Endothelial cell of umbilical vein (primary cell): ENCODE measurements at places on chromosomes 11 and 22.

DNA sequence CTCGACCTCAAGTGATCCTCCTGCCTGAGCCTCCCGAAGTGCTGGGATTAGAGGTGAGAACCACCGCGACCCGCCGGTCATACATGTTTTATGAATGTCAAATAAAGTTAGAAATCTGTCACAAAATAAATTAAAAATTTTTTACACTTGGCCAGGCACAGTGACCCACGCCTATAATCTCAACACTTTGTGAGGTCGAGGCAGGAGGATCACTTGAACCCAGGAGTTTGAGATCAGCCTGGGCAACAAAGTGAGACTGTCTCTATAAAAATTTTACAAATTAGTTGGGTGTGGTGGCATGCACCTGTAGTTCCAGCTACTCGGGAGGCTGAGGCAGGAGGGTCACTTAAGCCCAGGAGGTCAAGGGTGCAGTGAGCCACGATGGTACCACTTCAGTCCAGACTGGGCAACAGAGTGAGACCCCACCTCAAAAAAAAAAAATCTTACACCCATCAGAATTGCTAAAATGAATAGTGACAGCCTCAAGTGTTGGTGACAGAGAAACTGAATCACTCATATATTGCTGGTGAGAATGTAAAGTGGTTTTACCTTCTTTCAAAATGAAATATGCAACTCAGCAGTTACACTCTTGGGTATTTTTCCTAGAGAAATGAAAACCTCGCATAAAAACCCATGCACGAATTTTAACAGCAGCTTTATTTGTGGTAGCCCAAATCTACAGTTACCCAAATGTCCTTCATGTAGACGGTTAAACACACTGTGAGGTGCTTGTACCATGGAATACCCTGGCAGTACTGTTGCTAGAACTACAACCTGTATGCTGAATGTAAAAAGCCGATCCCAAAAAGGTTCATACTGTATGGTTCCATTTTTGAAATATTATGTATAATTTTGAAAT is 55.4 kb downstream of the MED15 start:
- no peak overlapping the region for H3K27ac ChIP-seq
- no peak for DNase-seq
- no peak overlapping the region for H3K4me3 ChIP-seq
- peaks cover 35% of the 10 kb centered on the region for H3K36me3 ChIP-seq

GRCh38 chr11:92794783-92795182 is 174.7 kb upstream of the MTNR1B start:
- no peak overlapping the region for H3K4me3 ChIP-seq
- no peaks in the 10 kb centered on the region for H3K36me3 ChIP-seq
- DNase-seq: no peak
- no peaks in the 10 kb centered on the region for H3K27me3 ChIP-seq
- no peak overlapping the region for H3K27ac ChIP-seq

DNA sequence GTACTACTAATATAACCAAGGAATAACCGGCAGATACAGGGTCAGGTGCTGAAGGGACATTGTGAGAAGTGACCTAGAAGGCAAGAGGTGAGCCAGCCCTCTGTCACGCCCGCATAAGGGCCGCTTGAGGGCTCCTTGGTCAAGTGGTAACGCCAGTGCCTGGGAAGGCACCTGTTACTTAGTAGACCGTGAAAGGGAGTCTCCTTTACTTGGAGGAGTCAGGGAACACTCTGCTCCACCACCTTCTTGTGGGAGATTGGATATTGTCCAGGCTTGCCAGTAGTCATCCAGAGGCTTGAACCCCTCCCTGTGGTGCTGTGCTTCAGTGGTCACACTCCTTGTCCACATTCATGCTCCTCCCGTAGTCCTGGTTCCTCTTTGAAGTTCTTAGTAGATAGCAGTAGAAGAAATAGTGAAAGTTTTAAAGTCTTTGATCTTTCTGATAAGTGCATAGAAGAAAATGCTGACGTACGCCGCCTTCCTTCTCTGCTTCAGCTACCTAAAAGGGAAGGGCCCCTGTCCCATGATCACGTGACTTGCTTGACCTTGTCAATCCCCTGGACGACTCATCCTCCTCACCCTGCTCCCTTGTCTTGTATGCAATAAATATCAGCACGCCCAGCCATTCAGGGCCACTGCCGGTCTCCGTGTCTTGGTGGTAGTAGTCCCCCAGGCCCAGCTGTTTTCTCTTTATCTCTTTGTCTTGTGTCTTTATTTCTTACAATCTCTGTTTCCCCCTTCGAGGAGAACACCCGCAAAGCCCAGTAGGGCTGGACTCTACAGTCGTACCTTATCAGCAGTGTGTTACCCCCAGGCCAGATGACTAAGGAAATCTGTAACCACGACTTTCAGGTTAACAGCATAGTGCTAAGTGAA is 6.1 kb downstream of the NUP50 start:
- H3K4me1 ChIP-seq: peaks cover 17% of the 10 kb centered on the region
- no peak overlapping the region for H3K4me3 ChIP-seq
- no peak overlapping the region for H3K27ac ChIP-seq

- no peak for DNase-seq
- no peaks in the 10 kb centered on the region for H3K27me3 ChIP-seq
- H3K36me3 ChIP-seq: no peaks in the 10 kb centered on the region
- no peak overlapping the region for H3K27ac ChIP-seq
Measured at GRCh38 chr11:27408246-27408800, 45.3 kb upstream of the CCDC34 start.

DNA sequence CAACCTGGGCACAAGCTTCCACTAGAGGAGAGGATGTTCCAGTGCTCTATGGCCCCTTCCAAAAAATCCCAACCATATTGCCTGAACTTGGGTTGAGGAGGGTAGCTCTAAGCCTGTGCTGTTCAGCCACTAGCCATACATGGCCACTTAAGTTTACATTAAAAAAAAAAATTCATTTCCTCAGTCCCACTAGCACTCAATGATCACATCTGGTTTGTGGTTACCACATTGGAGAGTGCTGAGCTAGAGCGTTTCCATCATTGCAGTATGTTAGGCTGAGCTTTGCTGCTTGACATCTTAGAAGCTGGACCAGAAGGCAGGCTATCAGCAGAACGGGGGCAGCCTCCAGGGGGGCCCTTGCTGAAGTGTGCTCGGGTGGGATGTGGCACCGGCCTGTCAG is 43.5 kb upstream of the CYP2D6 start:
- H3K27me3 ChIP-seq: no peaks in the 10 kb centered on the region
- DNase-seq: no peak
- H3K4me3 ChIP-seq: no peak overlapping the region
- no peak overlapping the region for H3K27ac ChIP-seq
- peaks cover 11% of the 10 kb centered on the region for H3K4me1 ChIP-seq
- no peaks in the 10 kb centered on the region for H3K36me3 ChIP-seq

- no peak overlapping the region for H3K27ac ChIP-seq
- H3K36me3 ChIP-seq: no peaks in the 10 kb centered on the region
- no peak overlapping the region for H3K4me3 ChIP-seq
- DNase-seq: peak; percentile 43
- no peaks in the 10 kb centered on the region for H3K4me1 ChIP-seq
- H3K27me3 ChIP-seq: no peaks in the 10 kb centered on the region
Measured at GRCh38 chr11:119533921-119534736, 111.2 kb upstream of the THY1 start.

DNA sequence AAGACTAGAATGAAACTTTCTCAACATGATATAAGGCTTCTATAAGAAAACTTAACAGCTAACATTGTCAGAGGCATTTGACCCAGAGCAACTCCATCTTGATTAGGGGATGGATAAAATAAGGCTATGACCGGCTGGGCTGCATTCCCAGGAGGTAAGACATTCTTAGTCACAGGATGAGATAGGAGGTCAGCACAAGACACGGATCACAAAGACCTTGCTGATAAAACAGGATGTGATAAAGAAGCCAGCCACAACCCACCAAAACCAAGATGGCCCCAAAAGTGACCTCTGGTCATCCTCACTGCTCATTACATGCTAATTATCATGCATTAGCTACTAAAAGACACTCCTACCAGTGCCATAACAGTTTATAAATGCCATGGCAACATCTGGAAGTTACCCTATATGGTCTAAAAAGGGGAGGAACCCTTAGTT is 135.2 kb downstream of the TTC28 start:
- H3K4me3 ChIP-seq: no peak overlapping the region
- no peak for DNase-seq
- no peaks in the 10 kb centered on the region for H3K4me1 ChIP-seq
- H3K36me3 ChIP-seq: no peaks in the 10 kb centered on the region
- no peaks in the 10 kb centered on the region for H3K27me3 ChIP-seq

DNA sequence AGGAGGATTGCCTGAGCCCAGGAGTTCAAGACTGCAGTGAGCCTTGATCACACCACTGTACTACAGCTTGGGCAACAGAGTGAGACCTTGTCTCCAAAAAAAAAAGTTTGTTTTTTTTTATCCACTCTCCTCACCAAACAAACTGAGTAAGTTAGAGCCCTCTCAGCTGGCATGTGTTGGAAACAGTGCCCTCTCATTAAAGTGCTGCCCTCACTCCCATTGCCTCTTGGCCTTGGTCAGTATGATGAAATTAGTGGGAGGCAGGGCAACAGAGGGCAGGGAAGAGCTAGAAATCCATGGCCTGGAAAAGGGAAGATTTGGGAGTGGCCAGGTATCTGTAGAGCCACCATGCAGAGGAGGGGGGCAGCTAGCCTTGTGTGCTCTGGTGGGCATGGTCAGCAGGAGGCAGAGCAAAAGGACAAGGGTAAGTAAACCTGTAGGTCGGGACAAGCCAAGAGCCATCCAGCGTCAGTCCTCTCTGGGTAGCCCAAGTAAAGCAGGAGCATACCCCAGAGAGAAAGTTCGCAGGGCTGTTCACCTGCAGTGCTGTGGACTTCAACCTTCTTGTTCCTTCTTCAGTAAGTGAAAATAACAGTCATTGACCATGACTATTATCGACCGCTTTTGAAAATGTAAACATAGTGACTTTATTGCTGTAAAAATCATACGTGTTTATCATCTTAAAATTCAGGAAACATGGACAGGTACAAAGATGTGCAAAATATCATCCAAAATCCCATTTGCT is 28.2 kb downstream of the PIK3IP1 start:
- H3K4me3 ChIP-seq: no peak overlapping the region
- no peaks in the 10 kb centered on the region for H3K27me3 ChIP-seq

DNA sequence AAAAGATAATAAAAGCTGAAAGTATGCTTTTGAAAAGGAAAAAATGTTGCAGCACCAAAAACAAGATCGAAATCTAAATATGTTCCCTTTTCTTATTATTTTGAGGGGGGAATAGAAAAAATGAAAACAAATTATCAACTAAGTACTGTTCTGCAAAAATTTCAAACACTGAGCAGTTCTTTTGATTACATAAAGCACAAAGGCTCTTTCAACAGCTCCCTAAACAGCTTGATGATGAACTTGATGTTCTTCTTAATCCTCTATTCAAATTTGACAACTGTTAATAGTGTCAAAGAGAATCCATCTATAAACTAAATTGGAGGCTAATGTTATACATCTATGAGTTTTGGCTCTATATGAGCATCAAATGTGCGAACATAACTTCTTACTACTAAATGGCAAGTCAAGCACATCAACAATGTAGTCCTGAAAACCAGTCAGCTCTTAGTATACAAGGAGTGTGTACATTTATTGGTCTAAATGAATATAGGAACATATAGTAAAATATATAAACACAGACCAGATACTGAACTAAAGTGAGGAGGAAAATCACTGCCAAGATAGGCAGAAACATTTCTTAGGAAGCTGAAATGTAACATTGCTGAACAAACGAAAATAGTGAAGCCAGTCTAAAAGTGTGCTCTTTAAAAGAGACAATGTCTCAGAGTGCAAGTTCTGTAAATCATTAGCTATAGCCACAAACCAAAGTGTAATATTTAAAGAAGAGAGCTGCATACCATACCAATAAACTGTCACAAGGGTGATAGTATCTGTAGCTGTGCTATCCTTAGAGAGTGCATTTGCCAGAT is 94.3 kb downstream of the SOX6 start:
- no peak overlapping the region for H3K4me3 ChIP-seq
- H3K36me3 ChIP-seq: no peaks in the 10 kb centered on the region
- DNase-seq: no peak
- no peak overlapping the region for H3K27ac ChIP-seq
- no peaks in the 10 kb centered on the region for H3K27me3 ChIP-seq

DNA sequence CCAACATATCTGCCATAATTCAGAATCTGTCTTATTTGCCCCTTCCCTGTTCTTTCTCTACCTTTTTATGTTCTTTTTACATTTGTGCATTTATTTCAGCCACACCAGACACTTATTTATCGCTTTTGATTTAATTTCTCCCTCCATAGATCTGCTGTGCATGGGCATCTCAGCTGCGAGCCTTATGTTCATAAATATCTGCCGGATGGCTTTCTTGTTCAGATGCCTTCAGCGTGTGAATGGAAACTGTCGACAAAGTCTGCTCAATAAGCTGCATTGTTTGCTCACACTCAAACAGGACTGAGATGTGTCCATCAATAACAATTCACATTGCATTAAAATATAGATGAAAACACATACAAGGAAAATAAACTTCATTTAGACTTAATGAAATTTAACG is 374.6 kb upstream of the FAT3 start:
- H3K27ac ChIP-seq: no peak overlapping the region
- H3K4me3 ChIP-seq: no peak overlapping the region
- H3K27me3 ChIP-seq: no peaks in the 10 kb centered on the region
- no peaks in the 10 kb centered on the region for H3K36me3 ChIP-seq
- no peaks in the 10 kb centered on the region for H3K4me1 ChIP-seq

DNA sequence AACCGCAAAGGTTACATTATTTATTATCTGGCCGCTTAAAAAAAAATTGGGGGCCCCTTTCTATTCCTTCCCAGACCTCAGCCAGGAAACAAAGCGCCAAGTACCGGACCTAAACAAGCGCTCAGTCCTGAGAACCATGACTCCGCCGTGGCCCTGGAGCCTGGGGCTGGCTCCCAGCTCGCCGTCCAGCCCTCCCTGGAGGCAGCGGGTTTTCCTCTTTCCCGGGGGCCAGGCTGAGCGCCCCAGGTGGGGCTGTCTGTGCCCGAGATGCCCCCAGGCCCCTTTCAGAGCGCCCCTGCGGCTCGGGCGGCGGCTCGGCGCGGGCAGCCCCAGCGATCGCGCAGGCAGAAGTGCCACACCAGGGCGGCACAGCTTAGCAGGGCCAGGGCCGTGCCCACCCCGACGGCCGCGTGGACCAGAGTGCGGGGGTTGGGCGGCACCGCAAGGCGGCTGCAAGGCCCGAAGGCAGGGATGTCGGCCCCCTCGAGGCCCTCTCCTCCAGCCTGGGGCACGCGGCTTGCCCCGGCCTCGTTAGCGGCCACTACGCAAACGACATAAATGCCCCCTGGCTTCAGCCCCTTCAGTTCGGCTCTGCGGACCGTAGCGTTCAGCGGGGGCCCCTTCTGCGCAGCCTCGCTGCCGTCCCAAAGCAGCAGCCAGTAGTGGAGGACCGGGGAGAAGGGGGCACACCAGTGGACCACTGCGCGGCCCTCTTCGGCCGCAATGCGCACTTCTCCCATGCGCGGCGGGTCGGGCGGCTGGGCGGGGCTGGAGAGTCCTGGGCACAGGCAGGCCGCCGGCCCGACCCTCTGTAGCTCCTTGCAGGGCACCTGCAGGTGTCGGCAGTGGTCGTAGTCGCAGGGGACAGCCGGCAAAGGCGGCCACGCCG is 1.6 kb downstream of the LRRN4CL start:
- H3K36me3 ChIP-seq: peaks cover 22% of the 10 kb centered on the region
- H3K4me3 ChIP-seq: no peak overlapping the region
- H3K27me3 ChIP-seq: peaks cover 10% of the 10 kb centered on the region
- H3K27ac ChIP-seq: no peak overlapping the region
- DNase-seq: no peak
